Lung microvascular endothelial cell (primary cell): ENCODE measurements at places on chromosomes 2 and 18.
A peak's percentile ranks its signal among the peaks of the same experiment; 100 is the strongest.

DNA sequence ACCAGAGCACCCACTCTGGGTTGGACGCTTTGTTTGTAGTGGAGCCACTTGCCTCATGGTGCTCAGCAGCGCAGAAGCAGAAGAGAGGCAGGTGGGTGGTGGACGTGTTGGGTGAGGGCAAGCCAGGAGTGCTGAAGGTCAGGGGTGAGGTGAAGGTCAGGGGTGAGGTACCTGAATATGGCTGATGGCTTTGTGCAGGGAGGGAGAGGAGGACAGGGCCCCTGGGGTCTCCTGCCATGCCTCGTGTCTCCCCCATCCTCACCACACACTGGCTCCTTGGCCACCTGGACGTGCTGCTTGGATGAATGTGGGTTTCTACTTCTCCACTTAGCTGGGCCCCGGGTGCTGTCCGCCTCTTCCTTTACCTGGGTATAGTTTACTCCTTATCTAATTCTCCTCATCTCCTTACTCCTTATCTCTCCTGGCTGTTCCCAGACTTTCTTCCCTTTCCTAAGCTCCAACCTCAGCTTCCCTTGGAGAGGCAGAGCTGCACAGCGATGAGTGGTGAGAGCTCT is 68.1 kb downstream of the DYSF start:
- no peak for DNase-seq

- DNase-seq = peak; percentile 14
Measured at GRCh38 chr2:223936862-223937326, 8.2 kb downstream of the WDFY1 start.

- no peak for DNase-seq
Measured at GRCh38 chr2:128717758-128718710, 399.4 kb upstream of the HS6ST1 start.

GRCh38 chr18:37565101-37565976 is at the start of gene CELF4:
TSS of gene CELF4 (minus strand) at chr18:37565798.
- peak; percentile 33 for DNase-seq

DNA sequence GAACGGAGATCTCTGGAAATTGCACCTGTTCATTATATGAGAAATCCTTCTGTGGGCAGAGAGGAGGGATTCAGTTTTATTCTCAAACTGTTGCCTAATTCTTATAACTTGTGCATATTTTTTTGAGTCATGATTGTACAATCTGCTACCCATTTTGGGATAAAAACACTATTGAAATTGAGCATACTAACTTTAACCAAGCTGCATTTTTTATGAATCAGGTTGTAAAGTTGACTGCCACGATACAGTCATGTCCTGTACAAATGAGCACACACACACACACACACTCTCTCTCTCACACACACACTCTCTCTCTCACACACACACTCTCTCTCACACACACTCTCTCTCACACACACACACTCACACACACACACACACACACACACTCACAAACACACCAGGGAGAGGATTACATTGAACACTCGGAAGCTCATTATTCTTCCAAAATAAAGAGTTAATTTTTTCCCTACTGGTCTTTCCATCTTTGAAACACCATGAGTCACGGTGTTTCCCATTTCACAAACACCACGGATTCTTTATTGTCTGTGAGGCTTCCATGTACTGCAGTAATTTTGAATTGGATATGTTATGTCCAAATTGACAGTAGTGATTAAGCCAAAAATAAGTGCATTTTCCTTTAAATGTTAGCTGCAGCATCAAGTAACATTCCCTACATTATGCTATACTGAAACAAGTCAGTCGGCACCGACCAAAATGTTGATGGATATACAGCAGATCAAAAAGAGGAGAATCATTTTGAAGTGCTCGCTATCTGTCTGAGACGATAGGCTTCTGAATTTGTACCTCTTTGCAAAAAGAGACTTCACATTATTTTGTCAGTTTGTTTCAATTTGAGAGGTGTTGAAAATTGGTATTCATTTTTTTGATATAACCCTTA is 216.9 kb downstream of the ARHGAP15 start:
- no peak for DNase-seq
